ENCODE measurements at places on chromosomes 3 and 15.

GRCh38 chr3:141367038-141367730, 1.1 kb upstream of the ZBTB38 start:
- DNase-seq: no peak

DNA sequence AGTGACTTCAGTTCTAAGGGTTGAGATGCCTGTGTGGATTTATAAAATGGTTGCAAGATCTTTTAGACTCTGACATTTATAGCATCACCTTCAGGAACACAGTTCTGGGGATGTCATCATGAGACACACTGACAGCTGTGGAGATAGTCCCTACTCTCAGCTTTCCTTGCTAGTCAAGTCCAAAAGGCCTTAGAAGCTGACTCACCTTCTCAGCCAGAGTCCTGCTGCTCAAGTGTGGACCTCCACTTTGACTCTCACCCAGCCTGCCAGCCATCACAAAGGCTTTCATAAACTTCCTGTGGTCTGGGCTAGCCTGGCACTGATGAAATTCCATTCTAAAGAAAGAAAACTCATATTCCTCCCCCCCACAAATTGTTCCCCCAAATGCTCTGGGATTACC, 44.8 kb downstream of the TMEM39A start:
- DNase-seq: no peak

GRCh38 chr3:32643354-32643753, 41.6 kb upstream of the CNOT10 start:
- no peak for DNase-seq

DNA sequence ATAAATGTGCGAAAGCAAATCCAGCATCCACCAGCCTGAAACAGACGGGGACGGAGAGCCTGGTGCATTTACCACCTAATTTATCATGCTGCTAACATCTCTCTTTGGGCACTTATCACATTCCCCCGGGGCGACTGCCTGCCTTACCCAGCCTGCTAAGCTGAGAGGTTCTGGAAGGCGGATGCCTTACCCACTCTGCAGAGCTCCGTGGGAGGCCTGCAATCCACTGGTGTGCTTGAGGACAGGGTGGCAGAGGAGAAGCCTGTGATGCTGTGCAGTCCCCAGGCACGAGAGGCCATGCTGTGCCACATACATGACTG, 25.5 kb downstream of the MGLL start:
- no peak for DNase-seq

GRCh38 chr3:44516230-44516629, 38.8 kb upstream of the ZNF445 start:
- DNase-seq: peak; percentile 94

- no peak for DNase-seq
Observed at GRCh38 chr15:26051761-26052675, 188.9 kb upstream of the ATP10A start.

Data from Kasumi-1 (cell line).